Uterus (tissue), 4 donors: ENCODE measurements at places on chromosomes 3 and 15.

- DNase-seq, result no peak
These were observed 157.2 kb downstream of the XXYLT1 start for GRCh38 chr3:195113536-195114425.

DNA sequence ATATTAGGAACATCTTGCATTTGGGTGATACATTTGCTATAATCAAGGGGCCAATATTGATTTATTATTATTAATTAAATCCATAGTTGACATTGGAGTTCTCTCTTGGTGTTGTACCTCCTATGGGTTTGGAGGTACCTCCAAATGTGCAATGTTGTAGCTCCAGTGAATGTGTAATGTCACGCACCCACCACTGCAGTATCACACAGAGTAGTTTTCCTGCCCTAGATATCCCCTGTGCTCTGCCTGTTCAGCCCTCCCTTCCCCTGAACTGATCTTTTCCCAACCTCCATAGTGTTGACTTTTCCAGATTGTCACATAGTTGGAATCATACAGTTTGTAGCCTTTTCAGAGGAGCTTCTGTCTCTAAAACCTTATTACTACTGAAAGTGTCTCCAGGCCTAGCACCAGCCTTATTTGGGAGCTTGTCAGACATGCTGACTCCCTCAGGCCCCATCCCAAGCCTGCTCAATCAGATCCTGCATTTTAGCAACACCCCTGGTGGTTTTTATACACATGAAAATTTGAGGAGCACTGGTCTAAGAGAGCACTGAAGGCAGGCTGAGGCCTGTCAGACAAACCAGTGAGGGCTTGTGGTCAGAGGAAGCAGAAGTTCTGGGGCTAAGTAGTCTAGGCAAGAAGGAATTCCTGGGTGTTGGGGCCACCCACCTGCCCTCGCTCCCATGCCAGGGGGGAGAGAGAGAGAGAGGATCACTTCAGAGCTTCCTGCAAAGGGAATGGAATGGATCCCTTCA, 73.4 kb downstream of the SLC6A11 start:
- DNase-seq, result no peak

GRCh38 chr3:108503722-108504121, 6.7 kb downstream of the MYH15 start:
- no peak for DNase-seq

- DNase-seq, result no peak
These were observed 962 bp downstream of the ATP13A5 start for GRCh38 chr3:193377591-193377990.

GRCh38 chr3:183591881-183592521, 36.5 kb upstream of the KLHL6 start:
- DNase-seq, result no peak

DNA sequence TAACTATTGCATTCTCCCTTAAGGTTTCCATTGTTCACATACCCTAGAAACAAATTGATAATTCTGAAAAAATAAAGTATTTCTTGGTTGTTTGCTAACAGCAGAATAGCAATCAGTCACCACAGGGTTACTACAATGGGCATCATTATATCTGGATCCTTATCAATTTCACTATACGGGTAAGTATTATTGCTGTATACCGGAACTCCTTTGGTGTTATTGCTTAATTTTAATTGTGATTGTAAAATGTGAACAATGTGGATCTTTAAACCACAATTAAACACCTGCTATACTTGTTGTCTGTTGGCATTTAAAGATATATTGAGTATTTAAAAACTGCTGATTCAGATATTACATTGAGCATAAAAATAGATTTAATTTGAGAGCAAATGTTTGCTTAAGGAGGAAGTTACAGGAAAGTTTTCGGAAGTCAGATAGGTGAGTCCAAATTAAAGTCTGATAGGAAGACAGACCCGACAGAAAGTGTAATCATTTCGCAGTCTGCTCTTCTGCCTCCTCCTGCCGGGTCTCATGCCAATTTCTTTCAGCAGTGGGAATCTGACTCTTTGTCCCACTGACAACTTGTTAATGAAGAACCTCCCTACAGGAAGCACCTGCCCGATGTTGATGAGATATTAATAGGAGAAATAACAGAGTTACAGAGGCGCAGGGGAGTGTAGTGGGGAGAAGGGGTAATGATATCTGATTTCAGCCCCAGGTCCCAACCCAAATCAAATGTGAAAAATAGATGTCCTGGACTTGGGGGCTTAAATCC, 169.7 kb upstream of the TBC1D5 start:
- DNase-seq, result no peak

- DNase-seq, result no peak
These were observed 129.4 kb upstream of the TLE3 start for GRCh38 chr15:70227147-70227546.

DNA sequence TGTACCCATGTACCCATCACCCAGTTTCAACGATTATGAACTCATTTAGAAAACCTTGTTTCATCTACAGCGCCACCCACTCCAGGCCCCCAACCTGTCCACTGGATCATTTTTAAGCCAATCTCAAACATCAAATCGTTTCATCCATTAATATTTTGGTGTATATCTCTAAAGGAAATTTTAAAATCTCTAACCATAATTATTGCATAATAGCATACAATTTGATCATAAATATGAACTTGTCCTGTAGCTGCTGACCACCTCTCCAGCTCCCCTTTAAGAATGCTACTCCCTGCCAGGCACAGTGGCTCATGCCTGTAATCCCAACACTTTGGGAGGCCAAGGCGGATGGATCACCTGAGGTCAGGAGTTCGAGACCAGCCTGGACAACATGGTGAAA, 2.8 kb upstream of the C3orf70 start:
- DNase-seq, result no peak

GRCh38 chr3:115804200-115804599, 180.9 kb downstream of the GAP43 start:
- DNase-seq, result no peak

DNA sequence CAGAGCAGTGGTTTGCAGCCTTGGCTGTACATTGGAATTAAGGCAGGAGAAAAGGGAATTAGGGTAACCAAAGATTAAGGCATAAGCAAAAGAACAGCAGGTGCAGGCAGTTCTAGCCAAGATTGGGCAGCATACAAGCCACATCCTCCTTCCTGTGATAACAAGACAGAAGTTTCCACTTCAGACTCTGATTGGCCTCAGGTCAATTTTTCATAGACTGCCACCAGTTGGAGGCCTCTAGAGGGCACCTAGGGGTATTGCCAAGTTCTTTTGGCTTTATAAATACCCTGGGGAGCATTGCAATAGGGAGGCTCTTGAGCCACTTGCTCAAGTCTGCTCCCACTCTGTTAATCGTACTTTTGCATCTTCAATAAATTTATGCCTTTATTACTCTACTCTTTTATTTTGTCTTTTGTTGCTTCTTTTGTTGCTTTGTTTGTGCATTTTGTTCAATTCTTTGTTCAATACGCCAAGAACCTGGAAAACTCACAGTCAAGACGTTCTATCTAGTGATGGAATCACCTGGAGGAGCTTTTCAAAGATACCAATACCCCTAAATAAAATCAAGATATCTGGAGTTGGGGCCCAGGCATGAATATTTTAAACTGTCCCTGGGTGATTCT, 32.2 kb upstream of the FMN1 start:
- no peak for DNase-seq

DNA sequence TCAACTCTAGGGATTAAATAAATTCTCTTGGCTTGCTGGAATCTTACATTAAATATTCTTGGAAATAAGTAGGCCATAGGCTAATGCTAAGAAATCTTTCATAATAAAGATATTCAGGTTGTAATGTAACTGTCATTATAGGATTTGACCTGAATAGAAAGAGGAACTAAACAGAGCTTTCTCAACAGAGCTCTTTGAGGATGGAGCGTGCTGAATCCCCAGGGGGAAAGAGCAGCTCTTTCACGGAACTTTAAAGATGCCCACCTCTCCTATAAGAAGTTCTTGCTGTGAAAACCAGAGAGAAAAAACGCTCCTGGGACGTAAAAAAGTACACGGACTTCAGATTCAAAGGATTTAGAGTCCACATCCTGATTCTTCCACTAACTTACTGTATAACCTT, 77.9 kb downstream of the NTRK3 start:
- no peak for DNase-seq

- no peak for DNase-seq
These were observed 48.4 kb upstream of the TRAK1 start for GRCh38 chr3:42042747-42043098.

- DNase-seq, result no peak
These were observed 52.3 kb upstream of the CGNL1 start for GRCh38 chr15:57323806-57324589.

GRCh38 chr3:183300996-183301562, 48.0 kb downstream of the B3GNT5 start:
- no peak for DNase-seq

DNA sequence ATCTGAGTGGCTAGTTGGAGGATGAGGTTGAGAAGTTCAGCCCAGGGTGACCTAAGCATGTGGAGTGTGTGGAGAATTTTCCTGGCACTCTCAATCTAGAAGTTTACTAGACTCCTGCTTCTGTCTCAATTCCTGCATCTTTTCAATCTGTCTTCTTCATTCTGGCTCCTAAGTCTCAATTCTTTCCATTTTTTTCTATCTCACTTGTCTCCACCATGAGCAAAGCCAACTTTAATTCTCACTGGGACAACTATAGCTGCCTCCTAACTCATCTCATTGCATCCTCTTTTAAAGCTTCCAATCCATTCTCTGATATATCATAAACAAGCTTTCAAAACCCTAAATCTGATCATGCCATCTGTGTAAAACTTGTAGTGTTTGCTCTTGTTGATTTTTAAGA, 569.3 kb downstream of the NAALADL2 start:
- DNase-seq, result no peak
